Stimulated activated CD8-positive, alpha-beta memory T cell treated with anti-CD3 and anti-CD28 coated beads, Interleukin-4, amount 100 ng/mL, for 1 hour (primary cell): ENCODE measurements at places on chromosomes 4 and X.
A peak's percentile ranks its signal among the peaks of the same experiment; 100 is the strongest.

GRCh38 chr4:155705664-155706063 is 39.0 kb downstream of the GUCY1A1 start:
- DNase-seq: no peak

- DNase-seq: no peak
These were observed 22.4 kb upstream of the HPSE start for GRCh38 chr4:83356899-83357661.

- DNase-seq: peak; percentile 14
These were observed 1.2 kb downstream of the PNPLA4 start for GRCh38 chrX:7925867-7926472.

DNA sequence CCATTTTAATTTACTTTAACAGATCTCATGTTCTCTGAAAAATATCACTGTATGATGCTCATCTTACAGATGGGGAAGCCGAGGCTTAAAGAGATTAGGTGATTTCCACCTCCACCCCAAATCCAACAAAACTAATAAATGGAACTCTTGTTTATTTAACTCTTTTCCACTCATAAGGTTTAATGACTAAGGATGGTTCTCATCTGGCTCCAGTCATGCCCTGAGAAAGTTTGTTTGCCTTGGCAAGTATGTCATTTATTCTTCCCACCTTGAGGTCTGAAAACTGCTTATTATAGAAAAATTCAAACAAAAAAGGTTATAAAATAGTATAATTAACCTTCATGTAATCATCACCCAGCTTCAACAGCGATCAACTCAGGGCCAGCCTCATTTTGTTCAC is 56.3 kb downstream of the PPEF2 start:
- no peak for DNase-seq

DNA sequence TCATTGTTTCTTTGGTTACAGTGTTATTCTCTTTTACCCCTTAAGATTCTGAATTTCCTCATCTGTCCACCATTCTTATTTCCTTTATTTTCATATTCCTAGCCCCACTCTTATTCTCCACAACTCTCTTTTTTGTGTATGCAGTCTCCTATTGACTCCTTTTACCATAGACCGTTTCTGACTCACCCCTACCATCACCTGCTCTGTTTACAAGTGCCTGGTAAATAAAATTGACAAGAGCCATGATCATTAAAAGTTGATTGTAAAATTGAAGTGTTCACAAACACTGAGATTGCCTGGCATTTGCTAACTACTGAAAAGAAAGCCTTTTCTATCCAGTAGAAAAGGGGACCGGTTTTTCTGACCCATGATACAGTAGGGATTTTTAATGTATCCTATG is 54.4 kb downstream of the MRPL1 start:
- DNase-seq: no peak

- no peak for DNase-seq
These were observed 28.8 kb downstream of the ATXN3L start for GRCh38 chrX:13290891-13291614.

DNA sequence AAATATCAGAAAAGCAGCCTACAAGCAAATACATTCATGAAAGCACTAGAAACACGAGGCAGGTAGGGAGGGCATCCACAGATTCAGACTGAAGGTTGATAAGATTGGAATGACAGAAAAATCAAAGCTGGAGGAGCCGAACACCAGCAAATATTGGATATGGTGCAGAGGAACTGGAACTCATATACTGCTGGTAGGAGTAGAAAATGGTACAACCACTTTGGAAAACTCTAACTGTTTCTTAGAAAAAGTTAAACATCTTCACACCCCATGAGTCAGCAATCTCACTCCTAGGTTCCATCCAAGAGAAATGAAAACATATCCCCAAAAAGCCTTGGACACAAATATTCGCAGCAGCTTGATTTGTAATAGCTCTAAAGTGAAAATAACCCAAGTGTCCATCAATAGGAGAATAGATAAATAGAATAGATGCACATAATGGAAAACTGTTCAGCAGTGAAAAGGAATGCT is 27.1 kb downstream of the CD99L2 start:
- DNase-seq: no peak

DNA sequence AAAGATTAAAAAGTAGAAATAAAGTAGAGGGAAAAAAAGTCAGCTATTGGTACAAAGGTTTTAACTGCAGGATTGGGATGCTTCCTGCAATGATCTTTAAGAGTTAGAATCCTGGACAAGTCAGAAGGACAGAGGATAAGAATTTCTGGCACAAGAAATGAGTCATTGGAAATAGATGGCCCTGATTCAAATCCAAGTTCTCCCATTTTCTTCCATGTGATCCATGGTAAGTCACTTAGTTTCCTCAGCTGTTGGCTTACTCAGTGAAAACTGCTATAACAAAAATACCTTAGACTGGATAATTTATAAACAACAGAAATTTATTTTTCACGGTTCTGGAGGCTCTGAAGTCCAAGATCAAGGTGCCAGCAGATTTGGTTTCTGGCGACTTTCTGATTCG is 13.3 kb upstream of the TBC1D19 start:
- no peak for DNase-seq

DNA sequence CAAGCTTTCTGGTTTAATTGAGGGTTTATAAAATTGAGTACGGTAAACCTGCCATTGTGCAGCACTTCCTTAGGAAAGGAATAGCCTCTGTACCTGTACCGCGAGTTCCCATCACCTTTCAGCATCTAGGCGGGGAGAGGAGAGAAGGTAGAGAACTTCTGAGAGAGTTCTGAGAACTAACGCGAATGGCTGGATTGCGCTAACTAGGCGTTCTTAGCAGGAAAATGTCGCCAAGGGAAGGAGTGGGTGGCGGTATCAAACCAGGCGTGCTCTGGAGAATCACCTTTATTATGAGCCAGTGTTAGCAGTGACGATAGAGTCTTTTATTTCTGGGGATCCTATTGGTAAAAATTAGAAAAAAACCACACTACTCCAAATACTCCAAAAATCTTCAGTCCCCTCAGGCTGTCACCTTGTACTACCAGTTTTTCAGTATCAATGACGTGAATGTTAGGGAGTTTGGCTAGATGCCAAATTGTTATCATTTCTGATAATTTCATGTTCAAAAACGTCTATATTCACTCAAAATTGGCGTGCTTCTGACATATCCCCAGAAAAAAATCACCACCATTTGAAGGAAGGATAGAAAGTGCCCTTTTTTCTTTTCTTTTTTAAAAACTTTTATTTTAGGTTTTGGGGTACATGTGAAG is 1.4 kb downstream of the UGT8 start:
- no peak for DNase-seq

DNA sequence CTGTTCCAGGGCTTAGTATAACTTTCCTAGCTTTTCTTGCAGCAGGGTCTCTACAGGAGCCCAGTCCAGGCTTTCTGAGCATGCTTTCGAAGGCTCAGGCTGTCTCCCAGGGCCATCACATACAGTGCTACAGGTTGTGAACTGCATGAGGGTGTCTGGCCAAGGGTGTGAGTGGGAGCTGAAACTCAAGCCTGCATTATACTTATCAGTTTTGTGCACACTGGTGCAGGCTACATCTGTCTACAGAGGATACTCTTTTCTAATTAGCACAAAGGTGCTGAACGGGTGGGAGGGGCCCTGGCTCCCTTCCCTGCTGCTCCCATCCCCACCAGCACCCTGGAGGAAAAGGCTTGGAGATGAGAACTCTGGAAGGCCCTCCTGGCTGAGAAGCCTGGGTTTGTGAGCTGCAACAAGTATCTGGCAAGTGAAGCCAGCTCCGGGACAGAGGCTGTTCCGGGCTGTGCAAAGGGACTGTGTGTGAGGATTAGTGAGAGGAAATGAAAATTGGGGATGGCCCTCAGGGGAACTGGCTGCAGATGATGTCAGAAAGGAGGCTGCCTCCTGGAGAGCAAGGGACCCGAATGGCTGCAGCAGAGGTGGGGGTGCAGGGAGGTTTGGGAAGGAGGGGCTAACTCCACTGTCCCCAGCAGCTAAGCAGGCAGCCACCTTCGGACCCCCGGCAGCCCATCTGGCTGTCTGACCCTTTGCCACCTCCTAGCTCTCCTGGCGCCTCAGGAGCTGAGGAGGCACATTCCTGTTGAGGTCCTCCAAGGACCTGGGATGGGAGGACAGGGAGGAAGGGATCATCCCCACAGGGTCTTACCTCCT is 68.5 kb downstream of the EFNB1 start:
- no peak for DNase-seq

- DNase-seq: no peak
These were observed 1140.2 kb downstream of the FAM133A start for GRCh38 chrX:94814216-94814615.

GRCh38 chrX:139204898-139205667 is 325.5 kb upstream of the F9 start:
- no peak for DNase-seq

DNA sequence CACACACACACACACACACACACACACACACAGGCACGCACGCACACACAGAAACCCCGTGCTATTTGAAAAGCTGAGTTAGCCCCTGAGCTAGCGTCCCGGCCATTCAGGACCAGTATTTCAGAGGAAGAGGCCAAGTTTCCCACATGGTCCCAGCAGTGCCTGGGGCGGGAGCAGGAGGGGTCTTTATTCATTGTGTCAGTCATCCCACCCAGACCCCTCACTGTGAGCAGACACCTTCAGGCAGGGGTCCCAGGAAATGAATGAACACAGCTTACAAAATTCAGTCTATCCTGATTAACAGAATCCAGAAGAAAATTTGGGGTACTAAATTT is 58.1 kb downstream of the ZFYVE28 start:
- DNase-seq: no peak

DNA sequence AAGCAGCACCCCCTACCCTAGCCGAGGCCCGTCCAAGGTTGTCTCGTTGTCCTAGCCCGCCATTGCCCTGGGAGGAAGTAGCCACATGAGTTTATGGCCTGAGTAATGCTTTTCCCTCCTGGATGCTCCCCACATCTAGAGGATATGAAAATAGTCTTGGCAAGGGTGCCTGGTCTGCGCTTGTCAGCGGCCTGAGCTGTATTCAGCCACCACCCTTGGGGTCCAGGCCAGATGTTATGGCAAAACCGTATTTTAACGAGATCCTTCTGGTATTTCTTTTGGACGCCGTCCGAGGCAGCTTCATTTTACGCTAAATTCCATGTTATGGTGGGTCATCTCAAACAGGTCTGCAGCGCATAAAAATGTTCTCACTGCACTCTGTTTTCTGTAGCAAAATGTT is 89.3 kb downstream of the GPR143 start:
- no peak for DNase-seq

DNA sequence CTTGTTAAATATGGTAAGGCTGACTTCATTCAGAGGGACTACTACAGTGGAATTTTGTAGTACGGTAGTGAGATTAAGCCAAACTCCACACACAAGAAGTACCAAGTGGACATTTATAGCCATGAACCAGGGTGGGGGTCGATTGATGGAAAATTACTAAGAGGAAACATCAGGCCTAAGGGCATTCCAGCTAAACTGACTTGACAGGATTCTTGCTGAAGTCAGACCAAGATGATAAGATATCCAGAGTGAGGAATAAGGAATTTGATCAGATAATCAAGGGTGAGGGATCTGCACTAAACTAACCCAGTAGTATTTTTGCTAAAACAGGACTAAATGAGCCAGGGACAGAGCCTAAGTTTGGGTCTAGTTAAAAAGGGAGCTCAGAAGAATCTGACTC is 597.5 kb downstream of the RPA4 start:
- DNase-seq: no peak

DNA sequence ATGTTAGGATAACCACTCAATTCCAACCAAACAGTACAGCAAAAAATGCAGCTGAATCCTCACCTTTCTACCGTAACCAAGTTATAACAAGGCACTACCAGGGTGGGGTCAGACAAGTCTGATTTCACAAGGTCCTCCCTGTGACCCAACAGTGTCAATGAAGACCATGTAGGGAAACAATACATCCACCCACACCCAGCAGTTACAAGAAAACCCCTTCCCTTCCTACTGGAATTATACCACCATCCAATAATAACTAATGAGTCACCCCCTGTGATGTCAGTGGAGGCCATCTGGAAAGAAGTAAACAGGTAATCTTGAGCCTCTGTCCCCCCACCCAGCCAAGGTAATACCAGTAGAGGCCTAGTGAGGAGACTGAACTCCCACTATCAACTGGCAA is 117.6 kb downstream of the FGF16 start:
- DNase-seq: no peak

- DNase-seq: no peak
These were observed 552.6 kb downstream of the INPP4B start for GRCh38 chr4:142293536-142293935.

GRCh38 chr4:75494563-75494962 is 19.6 kb downstream of the RCHY1 start:
- no peak for DNase-seq

DNA sequence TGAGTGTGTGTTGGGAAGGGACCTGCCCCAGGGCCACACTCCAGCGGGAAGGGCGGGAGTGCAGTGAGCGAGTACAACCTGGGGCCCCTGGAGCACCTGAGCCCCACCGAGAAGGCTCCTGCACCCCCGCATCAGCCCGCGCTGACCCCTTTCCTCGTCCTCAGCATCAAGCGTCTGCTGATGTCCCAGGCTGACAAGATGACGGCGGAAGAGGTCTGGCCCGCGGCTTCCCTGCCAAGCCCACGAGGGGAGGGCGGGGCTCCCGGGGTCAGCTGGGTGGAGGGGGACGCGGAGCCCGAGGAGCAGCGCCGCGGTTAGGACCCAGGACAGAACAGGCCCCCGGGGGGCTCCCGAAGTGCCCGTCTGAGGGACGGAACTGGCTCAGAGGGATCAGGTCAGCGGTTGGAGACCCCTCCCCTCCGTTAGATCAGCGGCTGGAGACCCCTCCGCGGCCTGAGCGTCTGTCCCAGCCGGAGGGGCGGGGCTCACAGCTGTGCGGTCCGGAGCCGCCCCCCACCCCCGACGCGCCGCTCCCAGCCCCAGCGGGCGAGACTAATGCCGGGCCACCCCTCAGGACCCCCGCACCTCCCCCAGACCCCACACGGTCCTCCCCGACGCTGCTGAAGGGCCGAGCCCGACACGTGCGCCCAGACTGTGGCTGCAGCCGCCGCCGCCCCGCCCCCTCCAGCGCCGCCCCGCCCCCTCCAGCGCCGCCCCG is 6.7 kb downstream of the MYL5 start:
- no peak for DNase-seq

GRCh38 chr4:105014234-105014633 is 132.4 kb upstream of the TET2 start:
- no peak for DNase-seq

DNA sequence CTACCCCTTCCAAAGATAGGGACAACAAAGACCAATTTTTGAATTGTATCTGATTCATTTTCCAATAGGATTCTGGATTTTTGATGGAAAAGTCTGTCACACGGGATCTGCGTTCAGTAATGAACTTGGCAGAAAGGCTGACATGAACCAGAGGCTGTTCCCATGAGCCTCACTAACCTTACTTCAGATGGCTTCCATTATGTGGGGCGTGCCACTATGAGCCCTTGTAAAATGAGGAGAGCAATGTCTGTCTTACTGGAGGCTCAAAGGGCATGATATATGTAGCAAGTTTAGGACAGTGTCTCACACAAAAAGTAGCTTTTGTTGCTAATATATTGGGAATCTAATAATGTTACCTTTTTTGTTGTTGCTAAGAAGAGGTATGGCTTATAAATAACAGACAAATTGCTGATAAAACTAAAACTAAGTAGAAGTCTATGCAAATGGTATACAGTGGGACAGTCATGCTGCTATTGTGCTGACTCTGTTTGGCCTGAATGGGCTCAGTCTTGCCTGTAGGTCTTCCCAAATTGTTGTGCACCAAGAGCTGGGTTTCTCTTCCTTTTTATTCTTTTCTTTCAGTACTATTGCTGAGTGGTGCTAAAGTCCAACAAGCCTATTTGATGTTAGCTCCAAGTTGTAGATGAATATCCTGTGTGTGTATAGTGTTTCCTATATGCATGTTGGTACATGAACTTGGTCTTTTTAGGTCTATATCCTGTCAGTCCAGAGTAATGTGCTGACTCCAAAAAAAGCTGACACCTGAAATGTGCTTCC is 132.1 kb downstream of the SPRY1 start:
- no peak for DNase-seq
